GM04503 (cell line): ENCODE measurements at places on chromosomes 2 and 18.

DNA sequence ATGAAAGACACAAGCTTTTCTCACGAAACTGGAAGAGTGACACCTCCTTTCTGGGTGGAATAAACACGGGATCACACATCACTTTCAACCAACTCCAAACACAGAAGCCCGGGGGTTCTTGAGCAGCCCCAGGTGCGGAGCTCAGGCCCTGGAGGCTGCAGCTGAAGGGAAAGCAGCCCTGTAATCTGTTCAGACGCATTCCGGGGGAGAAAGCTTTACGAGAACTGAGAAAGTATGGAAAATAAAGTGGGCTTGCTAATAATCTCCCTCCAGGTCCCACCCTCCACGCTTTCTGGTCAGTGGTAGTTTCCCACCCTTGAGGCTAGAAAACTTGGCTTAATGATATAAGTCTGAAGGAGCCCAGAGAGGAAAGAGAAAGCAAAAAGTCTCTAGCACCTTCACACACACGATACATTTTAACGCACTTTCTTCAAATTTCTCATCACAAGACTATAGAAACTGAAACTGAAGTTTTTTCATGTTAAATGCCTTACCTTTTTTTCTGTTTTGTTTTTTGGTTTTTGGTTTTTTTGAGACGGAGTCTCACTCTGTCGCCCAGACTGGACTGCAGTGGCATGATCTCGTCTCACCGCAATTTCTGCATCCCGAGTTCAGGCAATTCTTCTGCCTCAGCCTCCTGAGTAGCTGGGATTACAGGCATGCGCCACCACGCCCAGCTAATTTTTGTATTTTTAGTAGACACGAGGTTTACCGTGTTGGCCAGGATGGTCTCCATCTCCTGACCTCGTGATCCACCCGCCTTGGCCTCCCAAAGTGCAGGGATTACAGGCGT, 141.3 kb downstream of the AFF3 start:
- DNase-seq: no peak

DNA sequence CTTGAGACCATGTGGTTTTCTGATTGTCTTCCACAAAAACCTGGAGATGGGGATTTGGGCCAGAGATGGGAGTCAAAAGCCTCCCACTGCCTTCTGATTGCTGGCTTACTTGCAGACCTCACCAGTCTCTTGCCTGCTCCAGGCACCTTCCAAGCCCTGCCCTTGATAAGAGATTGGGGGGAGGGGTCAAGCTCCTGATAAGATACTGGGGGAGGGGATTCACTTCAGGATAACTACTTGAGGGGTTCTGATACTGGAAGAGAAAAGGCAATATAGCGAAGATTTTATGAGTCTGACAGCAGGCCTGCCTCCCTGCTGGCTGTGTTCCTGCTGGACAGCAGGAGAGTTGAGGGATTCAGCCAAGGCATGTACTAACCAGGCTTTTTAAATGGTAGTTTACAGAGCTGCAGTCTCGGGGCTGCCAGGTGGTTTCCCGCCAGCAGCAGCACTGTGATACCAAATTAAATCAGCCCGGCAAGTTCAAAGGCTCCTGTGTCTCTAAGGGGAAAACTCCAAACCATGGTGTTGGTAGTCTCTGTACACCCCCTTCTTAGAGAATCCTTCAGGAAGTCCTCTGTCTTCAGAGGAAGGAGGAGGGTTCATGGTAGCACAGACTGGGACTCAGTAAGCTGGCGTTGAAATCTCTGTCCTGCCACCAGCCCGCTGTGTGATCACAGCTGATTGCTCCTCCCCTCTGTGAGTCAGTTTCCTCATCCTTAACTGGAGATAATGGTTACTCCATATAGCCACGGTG, 58.3 kb downstream of the FBXO36 start:
- DNase-seq: peak; percentile 30

- DNase-seq: no peak
Measured at GRCh38 chr2:173058673-173059072, 17.0 kb upstream of the MAP3K20 start.

DNA sequence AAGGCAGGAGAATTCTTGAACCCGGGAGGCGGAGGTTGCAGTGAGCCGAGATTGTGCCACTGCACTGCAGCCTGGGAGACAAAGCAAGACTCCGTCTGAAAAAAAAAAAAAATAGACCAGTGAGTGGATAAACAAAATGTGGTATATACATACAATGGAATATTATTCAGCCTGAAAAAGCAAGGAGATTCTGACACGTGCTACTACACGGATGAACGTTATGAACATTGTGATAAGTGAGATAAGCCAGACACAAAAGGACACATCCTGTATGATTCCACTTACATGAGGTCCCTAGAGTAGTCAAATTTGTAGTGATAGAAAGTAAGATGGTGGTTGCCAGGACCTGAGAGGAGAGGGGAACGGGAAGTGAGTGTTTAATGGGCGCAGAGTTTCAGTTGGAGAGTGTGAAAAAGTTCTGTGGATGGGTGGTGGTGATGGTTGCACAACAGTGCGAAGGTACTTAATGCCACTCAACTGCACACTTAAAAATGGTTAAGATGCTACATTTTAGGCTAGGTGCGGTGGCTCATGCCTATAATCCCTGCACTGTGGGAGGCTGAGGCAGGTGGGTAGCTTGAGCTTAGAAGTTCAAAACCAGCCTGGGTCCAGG, 38.3 kb downstream of the NIFK start:
- DNase-seq: no peak
